AG08395 (cell line): ENCODE measurements at places on chromosomes 16 and 17.
A peak's percentile ranks its signal among the peaks of the same experiment; 100 is the strongest.

- no peak for DNase-seq
These were observed 5.3 kb downstream of the MNT start for GRCh38 chr17:2395258-2396181.

DNA sequence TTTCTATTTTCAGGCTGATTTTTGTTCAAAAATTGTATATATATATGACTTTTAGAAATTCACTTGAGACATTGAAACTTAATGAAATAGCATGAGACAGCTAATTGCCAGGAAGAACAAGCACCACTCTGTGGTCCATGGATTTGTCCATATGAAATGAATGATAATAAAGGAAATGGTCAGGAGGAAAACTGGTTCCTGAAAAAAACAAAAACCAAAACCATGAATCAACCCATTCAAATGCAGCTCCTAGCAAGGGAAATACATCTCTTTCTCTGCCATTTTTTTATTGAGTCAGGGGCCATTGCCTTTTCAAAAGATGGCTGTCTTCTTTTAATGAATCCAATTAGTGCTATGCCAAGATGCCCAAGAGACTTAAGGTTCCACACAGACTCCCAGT lies 230.7 kb downstream of the SLC39A11 start:
- no peak for DNase-seq

DNA sequence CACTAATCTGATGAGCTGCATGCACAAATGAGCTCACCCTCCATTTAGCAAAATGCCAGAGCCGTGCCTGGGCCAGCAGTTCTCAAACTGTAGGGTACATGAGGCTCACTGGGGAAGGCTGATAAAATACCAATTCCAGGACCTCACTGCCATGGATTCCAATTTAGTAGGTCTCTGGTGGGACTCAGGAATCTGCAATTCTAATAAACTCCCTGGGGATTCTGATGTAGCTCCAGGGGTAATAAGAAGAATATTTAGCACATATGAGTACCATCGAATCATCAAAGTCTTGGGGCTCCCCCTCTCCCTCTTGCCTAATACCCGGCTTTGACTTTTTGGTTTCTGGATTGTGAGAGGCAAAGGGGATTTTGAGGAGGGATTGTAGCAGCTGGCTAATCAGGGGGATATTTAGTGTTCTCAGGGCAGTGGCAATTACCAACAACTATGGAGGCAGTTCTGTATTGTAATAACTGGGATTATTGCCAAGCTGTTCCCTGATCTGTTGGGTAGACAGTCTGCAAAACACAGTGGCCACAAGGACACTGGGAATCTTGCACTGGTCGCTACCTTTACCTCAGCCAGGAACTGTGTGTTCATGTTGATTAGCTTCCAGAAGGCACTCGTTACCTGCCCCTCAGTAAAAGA lies 140.4 kb downstream of the SHISA9 start:
- DNase-seq, result no peak

DNA sequence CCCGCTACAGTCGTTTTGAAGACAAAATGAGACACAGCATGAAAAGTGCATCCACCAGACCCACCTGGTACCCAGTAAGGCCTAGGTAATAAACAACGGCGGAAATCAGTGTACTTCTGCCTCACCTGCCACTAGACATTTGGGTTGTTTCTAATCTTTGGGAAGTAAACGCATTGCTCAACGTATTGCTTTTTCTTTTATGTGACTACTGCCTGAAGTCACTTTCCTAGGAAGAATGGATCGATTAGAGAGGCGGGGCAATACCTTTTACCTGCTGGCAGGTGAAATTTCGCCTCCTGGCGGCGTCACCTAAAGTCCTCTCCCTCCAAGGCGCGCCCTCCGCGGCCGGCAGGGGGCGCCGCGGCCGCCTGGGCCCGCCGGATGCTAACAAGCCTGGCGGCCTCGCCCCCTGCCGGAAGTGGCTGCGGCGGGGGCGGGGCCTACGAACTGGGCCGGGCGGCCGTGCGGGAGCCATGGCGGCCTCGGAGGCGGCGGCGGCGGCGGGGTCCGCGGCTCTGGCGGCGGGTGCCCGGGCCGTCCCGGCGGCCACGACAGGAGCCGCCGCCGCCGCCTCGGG lies at the start of gene ATMIN:
Gene ATMIN (plus strand): TSS at position 445 of the 577 bp plus-strand sequence. CDS start 29 bp downstream, at position 474.
- peak; percentile 97 for DNase-seq

DNA sequence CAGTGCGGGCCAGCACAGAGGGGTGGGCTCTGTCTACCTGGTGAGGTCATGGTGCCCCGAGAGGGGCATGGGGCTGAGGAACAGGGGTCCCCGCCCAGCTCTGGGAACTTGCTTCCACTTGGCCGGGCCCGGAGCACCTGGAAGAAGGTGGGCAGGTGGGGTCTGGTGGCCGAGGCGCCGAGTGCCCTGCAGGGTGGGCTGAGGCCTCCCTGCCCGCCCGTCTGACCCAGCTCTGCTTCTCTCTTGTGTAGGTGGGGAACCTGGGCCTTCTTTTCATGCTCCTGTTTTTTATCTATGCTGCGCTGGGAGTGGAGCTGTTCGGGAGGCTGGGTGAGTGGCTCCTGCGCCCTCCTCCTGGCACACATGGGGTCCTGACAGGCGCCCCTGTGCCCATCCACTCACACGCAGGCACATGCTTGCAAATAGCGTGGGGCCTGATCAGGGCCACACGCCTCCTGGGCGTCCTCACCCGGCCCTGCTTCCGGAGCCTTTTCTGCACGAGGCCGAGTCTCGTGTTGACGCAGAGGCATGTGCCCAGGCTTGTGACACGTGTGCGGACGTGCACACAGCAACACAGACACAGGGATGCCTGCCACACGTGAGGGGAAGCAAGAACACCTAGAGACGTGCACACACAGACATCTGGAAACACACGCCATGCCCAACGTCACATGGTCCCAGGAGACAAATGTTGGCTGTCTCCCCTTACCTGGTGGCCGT lies 8.2 kb downstream of the TPSG1 start:
- DNase-seq, result no peak
